Stimulated activated CD4-positive, alpha-beta T cell treated with anti-CD3 and anti-CD28 coated beads, Interleukin-1b, Interleukin-23, amount 100 ng/mL, for 48 hours (primary cell): ENCODE measurements at places on chromosomes 6 and 20.

GRCh38 chr20:46946796-46947195 lies 52.2 kb downstream of the EYA2 start:
- DNase-seq, result no peak

DNA sequence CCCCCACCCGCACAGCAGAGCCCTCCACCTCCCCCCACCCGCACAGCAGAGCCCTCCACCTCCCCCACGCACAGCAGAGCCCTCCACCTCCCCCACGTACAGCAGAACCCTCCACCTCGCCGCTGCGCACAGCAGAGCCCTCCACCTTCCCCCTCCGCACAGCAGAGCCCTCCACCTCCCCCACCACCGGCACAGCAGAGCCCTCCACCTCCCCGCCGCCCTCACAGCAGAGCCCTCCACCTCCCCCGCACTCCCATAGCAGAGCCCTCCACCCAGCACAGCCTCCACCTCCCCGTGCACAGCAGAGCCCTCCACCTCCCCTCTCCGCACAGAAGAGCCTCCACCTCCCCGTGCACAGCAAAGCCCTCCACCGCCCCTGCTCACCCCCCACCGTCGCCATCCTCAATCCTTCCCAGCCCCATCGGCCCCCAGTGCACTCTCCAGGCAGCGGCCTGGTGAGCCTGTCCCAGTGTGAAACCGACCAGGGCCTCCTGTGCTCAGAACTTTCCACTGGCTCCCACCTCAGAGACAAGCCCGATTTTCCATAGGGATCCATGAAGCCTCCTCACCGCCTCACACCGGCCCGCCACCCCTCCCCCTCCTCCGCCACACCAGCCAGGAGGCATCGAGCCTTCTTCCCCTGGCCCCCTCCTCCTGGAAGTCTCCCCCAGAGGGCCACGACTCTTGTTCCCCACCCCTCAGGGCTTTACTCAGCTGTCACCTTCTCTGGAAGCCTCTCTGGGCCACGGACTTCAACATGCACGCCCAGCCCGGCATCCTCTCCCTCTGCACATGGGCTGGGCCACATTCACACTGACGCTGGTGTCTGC lies 347.1 kb downstream of the ZFAND3 start:
- no peak for DNase-seq

- DNase-seq, result peak; percentile 7
Observed at GRCh38 chr20:22333885-22334545, 250.4 kb downstream of the FOXA2 start.

- no peak for DNase-seq
Observed at GRCh38 chr20:25076201-25076600, 5.7 kb downstream of the VSX1 start.

GRCh38 chr20:54514028-54514607 lies 38.7 kb downstream of the DOK5 start:
- no peak for DNase-seq

- DNase-seq, result no peak
Observed at GRCh38 chr6:78607189-78607588, 260.2 kb upstream of the IRAK1BP1 start.

GRCh38 chr6:56499095-56499494 lies 143.6 kb downstream of the DST start:
- no peak for DNase-seq

- DNase-seq, result no peak
Observed at GRCh38 chr6:3937438-3937837, 88.3 kb downstream of the FAM50B start.

GRCh38 chr6:150227281-150227680 lies 84.4 kb downstream of the PPP1R14C start:
- no peak for DNase-seq

DNA sequence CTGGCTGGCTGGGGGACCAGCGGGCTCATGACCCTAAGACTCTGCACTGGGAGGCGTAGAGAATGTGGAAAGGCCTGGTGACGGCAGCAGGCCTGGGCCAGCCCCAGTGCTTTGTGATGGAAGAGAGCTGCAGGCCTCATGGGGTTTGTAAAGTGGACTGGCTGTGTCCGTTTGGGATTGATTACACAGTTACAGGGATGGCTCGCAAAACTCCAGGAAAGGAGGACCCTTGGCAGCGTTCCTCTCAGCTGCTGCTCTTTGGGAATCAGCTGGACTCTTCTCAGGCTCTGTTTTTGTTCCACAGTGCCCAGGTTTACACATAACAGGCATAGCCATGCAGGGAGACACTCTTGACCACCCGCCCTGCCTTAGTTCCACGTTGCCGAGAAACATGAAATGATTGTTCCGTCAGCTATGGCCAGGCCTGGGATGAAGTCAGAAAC lies 89.0 kb downstream of the SLX4IP start:
- no peak for DNase-seq

DNA sequence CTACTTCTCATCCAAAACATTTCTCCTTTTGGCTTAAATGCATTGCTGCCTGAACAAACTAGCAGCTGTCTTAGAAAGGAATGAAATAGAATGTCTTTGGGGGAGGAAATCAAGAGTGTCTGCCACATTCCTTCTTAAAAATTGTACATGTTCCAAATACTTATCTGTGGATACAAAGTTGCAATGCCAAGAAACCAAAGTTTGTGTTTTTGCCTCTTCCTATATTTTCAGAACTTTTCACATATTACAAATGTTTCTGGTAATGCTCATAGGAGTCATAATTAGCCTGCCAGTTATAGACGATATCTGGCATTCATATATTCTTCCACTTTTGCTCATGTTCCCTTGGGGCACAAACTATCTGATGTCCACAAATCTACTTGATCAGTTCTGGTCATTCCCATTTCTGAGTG lies 165.5 kb upstream of the BMP5 start:
- DNase-seq, result no peak

DNA sequence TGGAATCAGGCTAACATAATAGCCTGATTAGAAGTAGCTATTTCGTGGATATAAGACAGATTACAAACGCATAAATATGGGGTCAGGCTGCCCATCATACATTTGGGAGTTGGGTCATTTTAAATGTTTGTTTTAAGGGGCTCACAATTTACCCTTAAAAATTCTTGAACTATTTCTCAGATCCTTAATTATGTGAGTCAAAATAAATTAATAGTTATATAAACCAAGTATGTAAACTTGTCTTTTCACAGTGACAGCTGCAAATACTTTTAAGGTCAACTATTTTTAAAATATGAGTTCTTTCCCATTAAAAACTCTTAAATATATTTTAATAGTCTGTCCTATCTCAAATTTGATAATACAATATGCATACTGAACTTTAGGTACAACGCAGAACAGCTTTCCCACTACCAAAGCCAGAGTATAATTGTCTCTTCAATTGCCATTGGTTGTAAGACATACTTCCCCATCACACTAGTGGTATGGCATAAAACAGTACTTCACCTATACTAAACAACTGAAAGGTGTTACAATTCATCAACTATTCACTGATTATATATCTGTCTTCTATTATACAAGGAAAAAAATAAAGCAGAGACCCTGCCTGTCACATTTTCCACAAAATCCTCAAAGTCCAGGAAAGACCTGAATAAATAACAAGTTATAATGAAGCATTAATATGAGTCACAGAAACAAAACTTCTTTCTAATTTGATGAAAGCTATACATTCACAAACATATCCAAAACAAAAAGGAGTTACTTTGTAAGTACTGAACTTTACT lies 80.8 kb upstream of the COL21A1 start:
- DNase-seq, result no peak

DNA sequence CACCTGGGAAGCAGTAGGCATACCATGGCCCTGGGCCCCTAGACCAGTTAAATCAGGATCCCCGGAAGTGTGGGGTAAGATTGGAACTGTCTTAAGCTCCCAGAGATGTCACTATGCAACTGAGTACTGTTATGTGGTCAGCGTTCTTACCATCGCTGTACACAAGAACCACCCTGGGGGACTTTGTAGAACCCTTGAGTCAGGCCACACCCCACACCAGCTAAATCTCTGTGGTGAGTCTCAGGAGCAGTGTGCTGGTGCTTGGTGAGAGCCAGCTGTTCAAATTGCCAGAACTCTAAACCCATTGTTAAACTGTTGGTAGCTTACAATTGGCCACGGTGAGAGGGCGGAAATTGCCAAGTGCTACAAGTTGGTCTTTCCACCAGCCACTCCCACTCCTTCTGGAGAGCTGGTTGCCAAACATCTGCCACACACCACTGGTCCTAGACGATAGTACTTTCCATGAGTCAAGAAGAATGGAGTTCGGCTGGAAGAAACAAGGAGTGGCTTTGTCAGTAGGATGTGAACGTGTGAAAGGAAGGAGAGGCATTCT lies 80.5 kb upstream of the SYNDIG1 start:
- DNase-seq, result no peak

DNA sequence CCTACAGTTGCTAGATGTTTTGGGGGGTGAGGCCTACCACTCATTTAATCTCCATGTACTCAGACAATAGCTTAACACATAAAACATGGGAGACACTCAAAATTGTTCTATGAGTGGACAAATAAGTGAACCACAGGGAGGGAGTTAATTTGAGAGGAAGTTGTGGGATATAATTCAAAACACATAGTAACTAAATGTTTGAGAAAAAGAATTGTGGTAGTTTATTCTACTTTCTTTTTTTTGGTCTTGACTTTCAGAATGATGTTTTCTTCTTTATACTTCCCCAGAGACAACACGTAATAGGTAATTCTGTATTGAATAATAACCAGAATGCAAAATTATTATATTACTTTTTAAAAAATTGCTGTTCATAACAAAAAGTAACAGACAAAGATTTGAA lies 453.8 kb downstream of the RFPL4B start:
- DNase-seq, result no peak

GRCh38 chr6:11373208-11373607 lies 140.7 kb upstream of the NEDD9 start:
- no peak for DNase-seq

DNA sequence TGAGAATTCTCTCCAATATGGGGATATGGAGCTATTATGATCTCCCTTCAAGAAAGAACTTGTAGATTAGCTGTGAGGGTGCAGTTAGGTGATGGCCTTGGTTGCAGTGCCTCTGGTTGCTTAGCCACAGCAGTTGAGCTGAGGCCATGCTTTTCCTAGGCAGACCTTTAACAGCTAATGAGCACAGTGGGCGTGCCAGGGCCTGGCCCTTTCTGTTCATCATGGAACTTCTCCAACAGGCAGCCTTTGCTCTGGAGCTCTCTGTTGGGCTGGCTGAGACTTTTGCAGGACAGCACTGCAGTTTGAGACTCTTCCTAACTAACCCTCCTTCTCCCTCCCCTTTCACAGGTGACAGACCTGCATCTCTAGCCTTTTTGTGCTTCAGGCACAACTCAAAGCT lies 39.7 kb upstream of the TMEM170B start:
- no peak for DNase-seq

DNA sequence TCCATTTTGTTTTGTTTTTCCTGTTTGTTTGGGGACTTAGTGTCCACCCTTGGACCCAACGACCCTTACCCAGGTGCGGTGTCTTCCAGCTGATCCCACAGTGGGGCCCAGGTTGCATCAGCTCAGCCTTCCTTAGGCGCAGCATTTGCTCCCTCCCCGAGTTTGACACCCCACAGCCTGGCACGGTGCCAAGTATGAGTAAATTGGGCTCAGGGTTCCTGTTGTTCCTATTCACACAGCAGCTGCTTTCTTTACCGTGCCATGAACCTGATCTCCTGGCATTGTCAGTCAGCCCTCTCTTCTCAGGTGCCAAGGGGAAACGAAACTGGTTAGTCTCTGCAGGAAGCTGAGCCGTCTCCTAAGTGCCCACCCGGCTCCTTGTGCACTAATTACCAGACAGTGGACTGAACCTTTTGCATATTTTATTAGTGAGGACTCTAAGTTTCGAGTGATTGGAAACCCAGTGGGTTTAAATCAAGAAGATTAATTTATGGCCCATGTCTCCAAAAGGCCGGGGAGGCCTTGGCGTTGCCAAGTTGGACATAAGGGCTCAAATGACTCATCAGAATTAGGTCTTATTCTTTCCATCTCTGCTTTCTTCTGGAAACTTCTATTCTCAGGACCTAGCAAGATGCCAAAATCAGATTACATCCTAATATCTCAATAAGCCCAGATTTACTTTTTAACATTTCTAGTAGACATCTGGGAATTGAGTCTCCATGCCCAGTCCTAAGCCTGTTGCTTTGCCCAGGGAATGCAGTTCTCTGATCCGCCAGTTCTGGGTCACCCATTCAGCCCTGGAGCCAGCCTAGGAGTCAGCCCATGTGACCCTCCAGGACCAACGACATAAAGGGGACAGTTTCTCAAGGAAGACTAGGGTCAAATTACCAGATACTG lies 68.8 kb downstream of the TSHZ2 start:
- no peak for DNase-seq

GRCh38 chr6:45522486-45522885 lies 144.8 kb upstream of the SUPT3H start:
- DNase-seq, result no peak

GRCh38 chr6:154683756-154684523 lies 49.3 kb upstream of the SCAF8 start:
- DNase-seq, result no peak

- DNase-seq, result no peak
Observed at GRCh38 chr20:23116311-23117089, 30.4 kb upstream of the CD93 start.

GRCh38 chr20:36267605-36268381 lies 31.5 kb downstream of the AAR2 start:
- no peak for DNase-seq

- peak; percentile 27 for DNase-seq
Observed at GRCh38 chr6:129695373-129696027, 14.5 kb downstream of the ARHGAP18 start.
